Upper lobe of left lung (tissue), 6 donors: ENCODE measurements at places on chromosomes 16 and 17. TPM values are rescaled to one million over a fixed set of nuclear protein-coding genes. Genes with fewer than 3 reads are reported as not detected.

The CDR2 gene
- total RNA-seq, result 16.4 TPM

GRCh38 chr17:60301649-60302048 lies 90.3 kb downstream of the USP32 start:
- H3K27ac ChIP-seq, result no peak overlapping the region
- H3K4me3 ChIP-seq, result no peak overlapping the region
- no peaks in the 10 kb centered on the region for H3K36me3 ChIP-seq
- no peaks in the 10 kb centered on the region for H3K27me3 ChIP-seq

The MYOCD gene
- total RNA-seq, result 0.91 TPM

The CAVIN1 gene
- total RNA-seq, result 373 TPM

DNA sequence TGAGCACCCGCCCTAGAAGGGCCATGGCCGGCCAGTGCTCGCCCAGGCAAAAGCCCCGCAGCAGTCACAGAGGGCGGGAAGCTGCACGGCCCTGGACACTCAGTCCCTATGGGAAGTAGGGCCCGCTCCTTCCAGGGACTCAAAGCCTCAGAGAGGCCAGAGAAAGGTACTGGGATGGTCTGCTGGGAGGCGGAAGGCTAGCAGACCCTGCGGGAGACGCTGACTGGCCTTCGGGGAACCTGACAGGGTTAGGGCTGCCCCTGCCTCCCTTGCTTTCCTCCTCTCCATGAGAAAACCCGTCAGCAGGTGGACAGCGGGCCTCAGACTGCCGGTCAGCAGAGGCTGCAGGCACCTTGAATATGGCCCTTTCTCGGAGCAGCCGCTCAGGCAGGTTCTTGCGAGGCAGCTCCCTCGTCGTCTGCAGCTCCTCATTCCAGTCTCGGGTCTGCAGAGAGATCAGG lies 11.5 kb downstream of the CLUH start:
- no peaks in the 10 kb centered on the region for H3K27me3 ChIP-seq
- no peak overlapping the region for H3K4me3 ChIP-seq
